Activated CD4-positive, alpha-beta memory T cell treated with anti-CD3 and anti-CD28 coated beads, Interleukin-2, amount 10 ng/mL, durations not matched to agents 7 days and 5 days (primary cell): ENCODE measurements at places on chromosomes 11 and 22. TPM values are rescaled to one million over a fixed set of nuclear protein-coding genes. Genes with fewer than 3 reads are reported as not detected.
A peak's percentile ranks its signal among the peaks of the same experiment; 100 is the strongest.

HBE1 gene
- not detected for total RNA-seq

LDHAL6A gene
- total RNA-seq, result not detected

PYGM gene
- 4.0 TPM for total RNA-seq

CATSPERZ gene
- not detected for total RNA-seq

PTPRCAP gene
- 398 TPM for total RNA-seq

UBQLN3 gene
- total RNA-seq, result not detected

DEPDC7 gene
- total RNA-seq, result 1.1 TPM

EIF4G2 gene
- total RNA-seq, result 548 TPM

KIRREL3 gene
- not detected for total RNA-seq

SCGB1D2 gene
- not detected for total RNA-seq

DERL3 gene
- 7.8 TPM for total RNA-seq

GRCh38 chr11:122362381-122362780 lies 246.4 kb upstream of the BLID start:
- no peak for DNase-seq

- DNase-seq, result no peak
Observed at GRCh38 chr11:128596250-128596649, 8.9 kb upstream of the ETS1 start.

DNA sequence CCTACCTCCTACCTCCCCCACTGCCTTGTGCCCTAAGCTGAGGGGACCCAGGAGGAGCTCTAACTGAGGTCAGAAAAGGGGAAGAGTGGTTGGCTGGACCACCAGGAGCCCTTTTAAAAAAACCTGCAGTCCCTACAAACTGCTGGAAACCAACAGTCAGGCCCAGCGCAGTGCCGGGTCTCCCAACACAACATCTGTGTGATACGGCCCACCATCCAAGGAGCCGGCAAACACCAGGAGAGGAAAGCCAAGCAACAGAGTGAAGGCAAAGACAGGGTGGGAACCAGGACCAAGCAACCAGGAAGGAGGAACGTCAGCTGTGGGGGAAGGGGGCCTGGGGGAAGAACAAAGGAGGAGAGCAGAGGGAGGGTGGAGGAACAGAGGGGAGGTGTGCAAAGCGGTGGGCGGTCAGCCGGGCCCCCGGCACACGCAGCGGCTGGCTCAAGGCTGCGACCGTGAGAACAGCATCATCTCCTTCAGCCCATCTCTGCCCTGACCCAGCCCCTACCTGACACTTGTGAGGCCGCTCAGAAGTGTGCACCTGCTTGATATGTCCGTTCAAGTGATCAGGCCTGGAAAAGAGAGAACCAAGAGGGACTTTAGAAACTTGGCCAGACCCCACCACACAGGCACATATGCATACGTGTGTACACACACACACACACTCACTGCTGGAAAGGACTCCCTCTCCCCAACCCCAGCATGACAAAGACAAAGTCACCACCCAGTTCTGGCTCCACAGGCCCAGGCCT lies 3.6 kb downstream of the PATZ1 start:
- no peak for DNase-seq

- DNase-seq, result no peak
Observed at GRCh38 chr11:125401746-125402145, 94.3 kb downstream of the FEZ1 start.

GRCh38 chr11:127651888-127652221 lies 651.3 kb upstream of the KIRREL3 start:
- DNase-seq, result no peak

DNA sequence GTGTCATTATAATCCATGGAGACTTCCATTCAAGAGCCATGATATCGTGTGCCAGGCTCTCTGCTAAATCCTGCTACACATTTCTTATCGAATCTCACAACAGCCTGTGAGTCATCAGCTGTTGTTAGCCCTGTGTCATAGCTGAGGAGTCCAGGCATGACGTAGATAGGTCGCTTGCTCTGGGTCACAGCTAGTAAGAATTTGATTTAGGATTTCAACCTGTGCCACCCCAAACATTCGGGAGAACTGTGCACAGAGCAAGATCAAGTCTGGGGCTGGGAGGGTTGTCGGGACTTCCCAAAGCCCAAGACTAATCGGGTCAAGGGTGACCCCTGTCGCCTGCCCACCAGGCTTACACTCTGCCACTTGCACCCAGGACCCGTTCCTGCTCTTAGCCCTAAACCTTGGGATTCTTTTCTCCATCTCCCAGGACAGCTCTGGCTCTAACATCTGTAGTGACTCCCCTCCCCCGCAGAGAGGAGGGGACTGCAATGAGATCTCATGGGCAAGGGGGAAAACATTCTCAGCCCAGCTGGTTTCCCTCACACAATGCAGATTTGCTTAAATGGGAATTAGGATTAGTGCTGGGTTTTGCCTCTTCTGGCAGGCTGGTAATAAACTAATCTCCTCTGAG lies 34.3 kb downstream of the TSPAN18 start:
- no peak for DNase-seq

- DNase-seq, result no peak
Observed at GRCh38 chr22:44146088-44146861, 34.5 kb upstream of the PARVG start.

DNA sequence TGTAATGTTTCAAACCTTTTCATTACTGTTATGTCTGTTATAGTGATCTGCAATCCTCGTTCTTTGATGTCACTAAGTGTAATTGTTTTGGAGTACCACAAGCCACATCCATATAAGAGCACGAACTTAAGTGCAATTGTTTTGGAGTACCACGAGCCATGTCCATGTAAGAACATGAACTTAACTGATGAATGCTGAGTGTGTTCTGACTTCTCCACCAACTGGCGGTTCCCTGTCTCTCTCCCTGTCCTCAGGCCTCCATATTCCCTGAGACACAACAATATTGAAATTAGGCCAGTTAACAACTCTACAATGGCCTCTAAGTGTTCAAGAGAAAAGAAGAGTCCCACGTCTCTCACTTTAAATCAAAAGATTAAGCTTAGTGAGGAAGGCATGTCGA lies 23.5 kb downstream of the TESMIN start:
- DNase-seq, result no peak

- DNase-seq, result no peak
Observed at GRCh38 chr11:123202155-123203151, 7.4 kb upstream of the CLMP start.

- no peak for DNase-seq
Observed at GRCh38 chr11:77346906-77347603, 45.6 kb upstream of the GDPD4 start.

- DNase-seq, result no peak
Observed at GRCh38 chr22:48837341-48837935, 990.2 kb downstream of the BRD1 start.

DNA sequence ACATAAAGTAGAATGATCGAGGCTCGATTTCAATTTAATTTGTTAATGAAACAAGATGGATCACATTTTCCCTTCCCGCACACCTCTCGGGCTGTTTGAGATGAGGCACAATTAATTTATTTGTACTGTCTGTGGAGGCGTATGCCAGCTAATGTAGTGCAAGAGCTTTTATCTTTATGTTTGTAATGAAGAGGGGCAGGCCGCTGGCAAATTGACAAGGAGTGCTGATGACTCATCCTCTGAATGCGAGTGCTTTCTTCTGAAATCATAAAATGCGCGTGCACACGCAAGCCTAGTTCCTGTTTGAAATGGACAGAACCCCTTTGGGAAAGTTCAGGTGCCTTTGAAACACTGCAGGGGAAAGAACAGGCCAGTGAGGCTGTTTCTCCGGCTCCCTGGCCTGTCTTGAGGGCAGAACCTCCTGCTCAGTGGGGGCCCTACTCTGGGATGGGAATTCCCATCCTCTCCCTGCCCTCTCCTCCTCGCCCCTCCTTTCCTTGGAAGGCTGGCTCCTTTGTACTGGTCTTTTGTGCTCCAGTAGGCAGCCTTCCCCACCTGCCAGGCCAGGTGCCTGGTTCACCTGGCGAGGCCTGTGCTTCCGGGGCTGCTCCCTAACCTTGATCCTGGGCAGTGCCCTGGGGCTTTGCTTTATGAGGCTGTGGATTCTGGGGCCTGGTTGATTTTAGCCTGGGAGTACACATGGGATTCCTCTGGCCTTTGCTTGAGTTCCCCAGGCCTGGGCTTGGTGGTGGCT lies 50.3 kb downstream of the TEAD1 start:
- DNase-seq, result no peak

- no peak for DNase-seq
Observed at GRCh38 chr11:82676483-82677094, 57.1 kb downstream of the FAM181B start.

- peak; percentile 85 for DNase-seq
Observed at GRCh38 chr11:129853518-129854231, 38.0 kb downstream of the TMEM45B start.

- DNase-seq, result no peak
Observed at GRCh38 chr11:95245038-95245437, 14.0 kb upstream of the SESN3 start.

- DNase-seq, result peak; percentile 64
Observed at GRCh38 chr11:68282141-68282860, 10.5 kb upstream of the C11orf24 start.

- DNase-seq, result peak; percentile 59
Observed at GRCh38 chr11:83157594-83158356, 844 bp downstream of the PCF11 start.

DNA sequence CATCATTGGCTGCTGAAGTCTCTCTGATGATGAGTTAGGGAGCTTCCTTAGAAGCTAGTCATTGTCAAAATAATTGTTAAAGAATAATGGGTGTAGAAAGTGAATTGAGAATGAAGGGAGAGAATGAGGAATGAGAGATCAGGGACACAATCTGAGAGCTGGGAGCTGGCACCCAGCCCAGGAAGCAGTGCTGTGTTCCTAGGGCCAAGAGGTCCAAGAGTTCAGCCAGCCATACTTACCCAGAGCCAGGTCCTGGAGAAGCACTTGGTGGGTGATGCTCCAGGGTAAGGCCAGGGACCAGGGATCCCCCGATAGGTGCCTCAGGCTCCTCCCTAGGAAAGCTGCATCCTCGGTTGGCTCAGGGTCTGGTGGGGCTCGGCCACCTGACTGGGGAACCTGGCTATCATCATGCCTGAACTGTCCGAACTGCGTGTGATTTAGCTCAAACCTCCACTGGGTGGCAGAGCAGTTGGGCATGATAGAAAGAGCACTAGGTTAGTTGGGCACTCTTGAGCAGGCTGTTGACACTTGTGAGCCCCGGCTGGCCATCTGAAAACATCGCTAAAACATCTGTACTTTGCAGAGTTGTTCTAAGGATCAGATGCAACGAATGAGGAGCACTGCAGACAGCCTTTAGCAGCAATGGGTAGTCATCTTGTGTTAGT lies 123.9 kb upstream of the NCAM1 start:
- DNase-seq, result no peak

- DNase-seq, result no peak
Observed at GRCh38 chr11:12705874-12706273, 31.7 kb downstream of the TEAD1 start.

DNA sequence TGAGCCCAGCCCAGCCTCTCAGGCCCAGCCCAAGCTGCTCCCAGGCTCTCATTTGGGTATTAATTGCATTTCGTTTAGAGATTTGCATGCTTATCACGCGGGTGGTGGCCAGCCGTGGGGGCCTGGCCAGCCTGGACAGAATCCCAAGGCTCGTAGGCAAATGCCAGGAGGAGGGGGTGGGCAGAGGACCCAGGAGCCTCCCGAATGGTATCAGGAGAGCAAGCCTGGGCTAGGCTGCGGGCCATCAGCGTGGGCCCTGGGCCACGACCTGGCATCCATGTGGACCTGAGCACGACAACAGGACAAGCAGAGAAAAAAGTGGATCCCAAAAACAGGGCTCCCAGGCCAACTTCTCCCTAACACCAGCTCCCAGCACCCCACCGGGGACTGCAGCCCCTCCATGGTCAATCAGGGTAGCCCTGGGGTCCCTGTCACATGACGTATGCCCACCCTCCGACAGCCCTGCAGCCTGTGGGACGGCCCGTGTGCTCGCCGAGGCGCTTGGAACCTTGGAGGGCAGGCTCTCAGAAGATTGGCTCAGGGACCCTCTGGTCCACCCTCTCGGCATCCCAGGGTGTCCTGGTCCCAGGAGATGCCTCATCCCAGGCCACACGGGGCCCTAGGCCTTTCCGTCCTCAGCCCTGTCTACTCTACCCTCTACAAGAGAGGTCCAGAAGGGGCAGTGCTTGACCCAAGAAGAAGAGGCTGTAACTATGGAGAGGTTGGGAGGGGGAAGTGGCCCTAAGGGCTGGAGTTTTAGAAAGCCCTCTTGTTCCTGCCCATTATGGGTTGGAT lies 8.8 kb downstream of the ASCL2 start:
- DNase-seq, result no peak

GRCh38 chr11:106457727-106458126 lies 380.3 kb downstream of the AASDHPPT start:
- no peak for DNase-seq

DNA sequence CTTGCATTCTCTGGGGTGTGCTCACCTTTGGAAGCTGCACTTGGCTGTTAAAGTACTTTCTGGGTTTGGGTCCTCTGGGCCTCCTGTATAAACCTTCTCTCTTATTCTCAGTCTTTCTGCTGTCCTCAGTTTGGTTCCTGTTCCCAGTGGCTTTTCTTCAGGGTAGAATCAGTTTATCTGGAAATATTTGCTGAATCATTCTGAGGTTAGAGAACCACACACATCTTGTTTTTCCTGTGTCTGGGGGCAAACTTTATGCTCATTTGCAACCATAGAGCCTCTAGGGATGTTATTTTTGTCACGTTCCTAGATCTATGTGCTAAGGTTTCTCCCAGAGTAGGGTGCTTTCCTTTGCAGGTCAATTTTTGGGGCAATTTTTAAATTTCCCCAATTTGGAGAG lies 224.3 kb upstream of the C11orf87 start:
- DNase-seq, result no peak

- DNase-seq, result no peak
Observed at GRCh38 chr22:45616432-45616831, 55.2 kb upstream of the ATXN10 start.

- DNase-seq, result no peak
Observed at GRCh38 chr11:121368364-121369240, 76.0 kb downstream of the SC5D start.

DNA sequence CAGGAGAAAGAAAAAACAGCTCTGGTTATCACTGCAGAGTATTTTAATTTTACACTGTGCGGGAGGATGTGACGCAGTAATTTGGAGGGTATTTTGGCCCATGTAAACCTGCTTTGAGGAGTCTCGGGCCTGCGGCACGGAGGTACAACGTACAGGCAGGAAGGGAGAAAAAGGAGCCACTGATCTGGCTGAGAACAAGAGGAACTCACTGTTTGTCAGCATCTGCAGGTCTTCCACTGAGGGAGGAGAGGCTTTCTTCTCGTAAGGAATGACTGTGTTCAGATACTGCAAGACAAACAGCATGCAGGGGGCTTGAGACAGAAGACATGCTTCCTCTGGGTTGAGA lies 44.0 kb downstream of the FEZ1 start:
- no peak for DNase-seq

GRCh38 chr11:15113381-15113780 lies 1.3 kb upstream of the INSC start:
- DNase-seq, result peak; percentile 28

- no peak for DNase-seq
Observed at GRCh38 chr11:58318532-58318931, 40.3 kb downstream of the OR5B17 start.

DNA sequence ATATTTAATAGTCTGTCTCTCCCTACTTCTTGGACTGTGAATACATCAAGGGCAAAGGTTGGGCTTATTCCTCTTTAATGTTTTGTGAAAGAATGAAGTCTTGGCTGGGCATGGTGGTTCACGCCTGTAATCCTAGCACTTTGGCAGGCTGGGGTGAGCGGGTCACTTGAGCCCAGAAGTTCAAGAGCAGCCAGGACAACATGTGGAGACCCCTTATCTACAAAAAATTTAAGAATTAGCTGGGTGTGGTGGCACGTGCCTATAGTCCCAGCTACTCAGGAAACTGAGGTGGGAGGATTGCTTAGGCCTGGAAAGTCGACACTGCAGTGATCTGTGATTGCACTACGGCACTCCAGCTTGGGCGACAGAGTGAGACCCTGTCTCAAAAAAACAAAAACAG lies 20.2 kb downstream of the RNF121 start:
- DNase-seq, result no peak
